Stimulated activated naive B cell treated with anti-CD40 and anti-IgM and Interleukin-4, amounts not matched to agents 10 μg/mL and 1 μg/mL and 100 μg/mL, for 72 hours (primary cell): ENCODE measurements at places on chromosomes 1 and 21.

GRCh38 chr1:61282387-61282786, 200.0 kb downstream of the NFIA start:
- no peak for DNase-seq

DNA sequence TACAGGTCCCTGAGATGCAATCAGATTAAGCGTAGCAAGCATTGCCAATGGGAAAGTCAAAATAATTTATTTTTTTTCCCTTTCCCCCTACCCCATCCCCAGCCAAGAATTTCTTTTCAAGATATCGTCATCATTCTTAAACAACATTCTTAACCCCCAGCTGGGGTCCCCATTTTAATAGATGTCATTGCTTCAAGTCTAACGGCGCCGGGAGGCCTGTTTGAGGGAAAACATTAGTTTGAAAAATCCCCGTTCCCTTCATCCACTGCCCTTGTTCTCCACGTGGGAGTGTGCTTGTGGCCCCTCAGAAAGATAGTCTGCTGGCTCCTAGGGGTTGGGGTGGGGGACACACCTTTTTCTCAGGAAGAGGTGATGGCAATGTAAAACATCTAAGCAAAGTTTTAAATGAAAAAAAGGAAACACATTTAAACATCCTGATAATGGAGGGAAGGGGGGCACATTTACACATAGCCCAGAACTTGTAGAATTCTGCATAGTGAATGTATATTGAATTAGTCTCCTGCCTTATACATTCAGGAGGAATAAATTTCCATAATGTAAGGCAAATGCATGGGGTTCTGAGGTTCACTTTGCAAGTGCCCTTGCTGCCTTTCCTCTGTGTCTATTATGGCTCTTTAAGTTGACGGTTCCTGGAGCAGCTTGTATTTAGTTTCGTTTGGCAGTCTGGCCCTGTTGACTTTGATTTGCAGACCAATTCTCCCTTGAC, 6.8 kb downstream of the TRNP1 start:
- no peak for DNase-seq

DNA sequence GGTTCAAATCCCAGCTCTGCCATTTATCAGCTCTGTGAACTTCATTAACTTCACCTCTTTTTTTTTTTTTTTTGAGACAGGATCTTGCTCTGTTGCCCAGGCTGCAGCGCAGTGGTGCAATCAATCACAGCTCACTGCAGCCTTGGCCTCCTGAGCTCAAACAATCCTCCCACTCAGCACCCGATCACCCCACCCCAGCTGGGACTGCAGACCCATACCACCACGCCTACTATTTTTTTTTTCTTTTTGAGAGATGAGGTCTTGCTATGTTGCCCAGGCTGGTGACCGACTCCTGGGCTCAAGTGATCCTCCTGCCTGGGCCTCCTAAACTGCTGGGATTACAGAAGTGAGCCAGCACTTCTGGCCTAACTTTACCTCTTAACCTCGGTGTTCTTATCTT, 2.2 kb upstream of the TRIT1 start:
- no peak for DNase-seq

- no peak for DNase-seq
Measured at GRCh38 chr1:202203238-202204039, 9.8 kb downstream of the LGR6 start.

DNA sequence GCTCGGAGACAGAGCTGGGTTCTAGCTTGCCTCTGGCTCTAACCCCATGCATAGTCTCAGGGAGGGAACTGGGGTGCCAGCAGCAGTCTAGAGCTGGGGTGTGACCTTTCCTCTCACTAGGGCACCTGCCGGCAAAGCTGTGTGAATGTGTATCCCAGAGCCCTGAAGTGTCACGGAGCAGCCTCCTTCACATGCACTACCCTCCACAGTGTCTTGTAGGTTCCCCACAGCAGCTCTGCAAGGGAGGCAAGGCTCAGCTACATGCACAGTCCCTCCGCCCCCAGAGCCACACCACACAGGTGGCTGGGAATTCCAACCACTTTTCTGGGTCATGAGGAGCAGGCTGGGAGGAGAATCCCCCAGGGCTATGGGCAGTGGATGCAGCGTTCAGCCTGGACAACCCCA, 7.7 kb upstream of the HPCA start:
- DNase-seq, result no peak
